ENCODE measurements at places on chromosomes 5 and 9.

GRCh38 chr9:75134495-75134894 lies 46.2 kb downstream of the OSTF1 start:
- no peak for DNase-seq

DNA sequence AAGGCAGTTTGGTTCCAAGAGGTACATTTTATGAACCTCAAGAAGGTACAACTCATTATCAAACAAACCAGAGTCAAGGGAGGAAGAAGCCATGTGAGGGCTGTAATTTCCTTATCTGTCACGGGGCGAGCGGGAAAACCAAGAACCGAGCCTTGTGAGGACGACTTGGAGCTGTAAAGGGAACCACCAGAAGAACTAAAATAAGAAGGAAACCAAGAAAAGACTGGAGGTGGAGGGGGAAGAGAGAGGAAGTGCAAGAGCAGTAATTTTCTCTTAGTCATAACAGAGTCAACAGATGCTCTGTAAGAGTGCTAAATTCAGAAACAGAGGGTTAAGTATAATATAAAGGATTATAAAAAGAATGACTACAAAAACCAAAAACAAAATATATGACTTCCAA lies 127.1 kb downstream of the DIRAS2 start:
- no peak for DNase-seq

DNA sequence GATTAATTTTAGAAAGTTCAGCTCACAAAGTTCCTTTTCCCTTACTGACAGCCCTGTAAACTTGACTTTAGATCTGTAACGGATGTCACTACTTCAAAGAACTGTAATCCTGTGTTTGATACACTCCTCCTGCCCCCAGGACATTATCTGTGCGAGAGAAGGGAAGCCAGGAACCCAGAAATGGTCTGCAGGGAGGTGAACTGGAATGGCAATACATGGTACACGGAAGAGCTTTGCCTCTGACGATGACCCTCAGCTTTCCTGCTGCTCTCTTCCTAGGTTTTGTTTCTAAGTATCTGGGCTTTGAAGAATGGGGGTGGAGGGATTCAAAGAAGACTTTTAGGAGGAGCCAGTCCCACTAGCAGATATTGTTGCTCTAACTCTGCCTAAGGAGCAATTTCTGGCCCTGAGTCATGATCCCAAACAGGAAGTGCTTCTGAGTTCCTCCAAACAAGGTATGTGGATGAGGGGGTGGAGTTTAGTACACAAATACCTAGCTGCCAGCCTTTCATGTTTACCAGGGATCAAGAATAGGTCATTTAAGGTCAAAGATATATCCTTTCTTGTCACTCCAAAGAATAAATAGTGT lies 43.4 kb upstream of the TMC1 start:
- no peak for DNase-seq

DNA sequence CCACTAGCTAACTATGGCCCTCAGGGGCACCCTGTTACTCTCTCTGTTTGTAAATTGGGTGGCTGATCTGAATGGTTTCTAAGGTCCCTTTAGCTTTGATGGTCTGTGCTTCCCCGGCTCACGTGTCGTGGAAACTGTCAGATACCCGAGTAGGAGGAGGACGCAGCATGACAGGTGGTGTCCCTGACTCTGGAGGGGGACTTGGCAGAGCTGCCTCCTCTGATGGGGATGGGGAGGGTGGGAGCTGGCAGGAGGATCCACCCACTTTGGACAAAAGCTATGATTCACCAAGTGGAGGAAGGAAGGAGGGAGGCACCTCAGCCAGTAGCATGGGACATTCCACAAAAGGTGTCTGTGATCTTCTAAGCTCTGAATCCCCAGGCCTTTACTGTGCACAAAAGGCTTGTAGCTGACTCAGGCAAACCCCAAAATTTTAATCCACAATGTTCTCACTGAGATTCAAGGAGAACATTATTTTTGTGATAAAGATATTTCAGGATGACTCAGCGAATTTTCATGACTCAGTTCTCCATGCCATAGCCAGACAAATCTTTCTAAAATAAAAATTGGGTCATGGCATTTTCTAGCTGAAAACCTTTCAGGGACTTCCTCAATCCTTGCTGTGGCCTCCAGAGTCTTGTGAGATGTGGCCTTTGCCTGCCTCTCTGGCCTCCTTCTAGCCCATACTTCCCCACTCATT lies 131.0 kb upstream of the BRINP1 start:
- no peak for DNase-seq

DNA sequence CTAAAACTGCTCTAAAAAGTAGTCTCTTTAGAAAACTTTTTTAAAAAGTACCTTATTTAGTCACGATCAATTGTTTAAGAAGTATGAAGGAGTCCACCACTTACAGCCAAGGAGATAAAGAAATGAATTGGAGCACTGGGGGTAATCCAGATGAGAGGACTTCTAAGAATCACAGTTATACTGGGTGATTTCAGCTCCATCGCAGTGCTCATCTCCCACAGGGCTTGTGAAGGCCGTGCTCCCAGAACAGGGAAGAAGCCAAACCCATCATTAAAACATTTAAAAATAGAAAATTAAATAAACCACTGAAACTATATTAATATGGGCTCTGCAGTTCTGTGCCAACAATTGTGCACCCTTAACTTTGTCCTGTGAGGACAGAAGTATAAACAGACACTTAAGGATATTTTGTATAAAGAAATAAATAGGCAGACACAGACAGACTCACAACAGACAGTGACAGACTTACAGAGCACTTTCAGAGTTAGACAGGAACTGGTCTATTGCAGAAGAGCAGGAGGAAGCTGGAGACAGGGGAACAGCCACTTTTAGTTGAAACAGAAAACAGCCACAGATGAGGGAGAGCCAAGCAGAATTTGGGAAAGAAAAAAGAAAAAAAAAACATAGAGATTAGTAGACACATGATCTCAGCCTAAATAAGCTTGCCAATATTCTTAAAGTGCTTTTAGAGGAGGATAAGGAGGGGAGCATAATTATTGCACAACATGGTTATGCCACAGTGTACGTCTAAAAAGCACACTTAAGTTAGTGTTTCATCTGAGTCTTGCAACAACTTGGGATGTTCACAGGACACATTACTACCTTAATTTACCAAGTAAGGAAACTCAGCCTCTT lies 81.8 kb downstream of the FBXO38 start:
- no peak for DNase-seq

GRCh38 chr5:87899208-87899661 lies 369.4 kb downstream of the TMEM161B start:
- DNase-seq = no peak

GRCh38 chr9:133252301-133253020 lies 22.5 kb downstream of the ABO start:
- no peak for DNase-seq
